ENCODE measurements at places on chromosomes 2 and 18. TPM values are rescaled to one million over a fixed set of nuclear protein-coding genes. Genes with fewer than 3 reads are reported as not detected.

- peak; percentile 37 for DNase-seq
Measured at GRCh38 chr2:220219371-220219770, 591.9 kb downstream of the SLC4A3 start.

GRCh38 chr18:50161597-50162205 is 33.2 kb downstream of the MYO5B start:
- peak; percentile 16 for DNase-seq

- peak; percentile 42 for DNase-seq
Measured at GRCh38 chr2:24304631-24305030, 55.7 kb downstream of the ITSN2 start.

DNA sequence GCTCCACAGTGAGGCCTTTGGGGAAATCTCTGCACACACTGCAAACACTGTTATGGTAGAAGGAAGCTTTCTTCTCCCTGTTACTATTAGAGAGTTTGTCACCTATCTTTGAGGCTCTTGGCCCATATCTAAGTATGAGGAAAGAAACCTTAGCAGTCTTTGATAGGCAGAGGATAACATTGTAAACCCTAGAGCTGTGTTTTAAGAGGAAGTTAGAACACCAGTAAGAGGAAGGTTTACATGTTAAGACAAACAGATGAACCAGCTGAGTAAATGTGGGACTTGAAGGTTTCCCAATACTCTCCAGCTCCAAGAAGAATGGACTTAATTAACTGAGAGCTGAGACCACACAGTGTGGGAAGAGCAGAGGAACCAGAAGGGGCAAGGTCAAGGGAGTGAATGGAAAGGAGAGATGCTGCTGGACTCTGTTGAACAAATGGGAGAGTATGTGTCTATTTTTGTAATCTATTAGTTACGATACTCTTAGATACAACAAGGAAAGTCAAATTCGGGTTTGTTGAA is 257.0 kb downstream of the DPP10 start:
- DNase-seq = no peak

- DNase-seq = no peak
Measured at GRCh38 chr2:4775668-4776067, 916.5 kb upstream of the SOX11 start.

DNA sequence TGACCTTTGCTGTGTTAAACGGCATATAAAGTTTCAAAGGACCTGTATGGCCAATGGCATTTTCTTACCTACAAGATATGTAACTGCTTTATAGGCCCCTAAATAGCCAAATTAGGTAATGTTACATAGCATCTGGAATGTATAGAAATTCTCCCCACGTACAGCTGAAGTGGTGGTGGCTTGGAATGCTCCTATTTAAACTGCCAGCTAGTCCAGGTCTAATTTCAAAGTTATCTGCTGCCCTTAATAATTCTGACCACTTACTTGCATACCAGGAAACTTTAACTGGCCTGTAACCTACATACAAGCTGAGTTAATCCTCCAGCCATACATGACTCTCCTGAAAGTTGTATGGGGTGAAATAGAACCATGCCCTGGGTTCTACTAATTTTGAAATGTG is 1.3 kb downstream of the KIAA2012 start:
- DNase-seq = no peak

- DNase-seq = no peak
Measured at GRCh38 chr2:155747531-155747930, 585.0 kb downstream of the NR4A2 start.

Gene CSRNP3
- total RNA-seq = 20.6 TPM

Gene FAM228A
- 1.3 TPM for total RNA-seq

Gene IWS1
- total RNA-seq = 55.2 TPM

DNA sequence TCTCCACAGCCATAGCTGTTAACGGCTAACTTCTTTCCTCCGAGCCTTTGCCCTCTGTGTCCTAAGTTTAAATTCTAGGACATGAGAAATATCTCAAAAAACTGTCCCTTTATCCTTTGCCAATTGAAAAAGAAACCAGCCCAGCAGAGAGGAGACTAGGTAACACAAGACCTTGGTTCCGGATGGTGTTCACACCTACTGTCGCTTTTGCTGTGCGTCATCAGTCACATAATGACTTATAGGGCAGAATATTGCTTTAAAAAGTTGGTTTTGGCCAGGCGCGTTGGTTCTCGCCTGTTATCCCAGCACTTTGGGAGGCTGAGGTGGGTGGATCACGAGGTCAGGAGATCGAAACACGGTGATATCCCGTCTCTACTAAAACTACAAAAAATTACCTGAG is 66.2 kb downstream of the SP3 start:
- DNase-seq = no peak

DNA sequence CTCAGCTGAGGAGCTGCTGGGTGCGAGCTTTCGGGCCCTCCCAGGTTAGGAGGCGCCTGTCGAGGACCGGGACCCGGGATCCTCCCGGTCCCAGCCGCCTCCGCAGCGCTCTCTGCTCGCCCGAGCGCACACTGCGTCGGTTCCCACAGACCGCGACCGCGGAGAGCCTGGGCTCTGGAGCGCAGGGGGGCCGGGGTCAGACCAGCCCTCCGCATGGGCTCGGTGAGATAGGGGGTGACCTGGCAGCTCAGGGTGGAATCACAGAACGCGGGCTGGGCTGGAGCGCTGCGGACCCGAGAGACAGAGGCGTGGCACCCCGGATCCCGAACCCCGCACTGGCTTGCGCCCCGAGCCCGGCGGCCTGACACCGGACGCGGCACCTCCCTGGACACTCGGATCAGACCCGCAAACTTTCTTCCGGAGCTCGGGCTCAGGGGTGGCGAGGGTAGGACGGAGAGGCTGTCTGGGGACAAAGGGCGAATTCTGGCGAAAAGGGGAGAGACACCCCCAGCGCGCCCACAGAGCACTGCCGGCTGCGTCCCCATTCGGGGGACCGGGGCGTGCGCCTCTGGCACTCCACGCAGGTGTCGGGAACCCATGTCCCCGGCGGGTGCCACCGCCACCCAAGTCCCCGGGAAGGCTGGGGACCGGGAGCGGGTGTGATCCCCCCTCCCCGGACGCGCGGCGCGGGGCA is 612 bp downstream of the DIPK1C start:
- DNase-seq = peak; percentile 15

- no peak for DNase-seq
Measured at GRCh38 chr2:132999421-132999820, 329.4 kb upstream of the LYPD1 start.

DNA sequence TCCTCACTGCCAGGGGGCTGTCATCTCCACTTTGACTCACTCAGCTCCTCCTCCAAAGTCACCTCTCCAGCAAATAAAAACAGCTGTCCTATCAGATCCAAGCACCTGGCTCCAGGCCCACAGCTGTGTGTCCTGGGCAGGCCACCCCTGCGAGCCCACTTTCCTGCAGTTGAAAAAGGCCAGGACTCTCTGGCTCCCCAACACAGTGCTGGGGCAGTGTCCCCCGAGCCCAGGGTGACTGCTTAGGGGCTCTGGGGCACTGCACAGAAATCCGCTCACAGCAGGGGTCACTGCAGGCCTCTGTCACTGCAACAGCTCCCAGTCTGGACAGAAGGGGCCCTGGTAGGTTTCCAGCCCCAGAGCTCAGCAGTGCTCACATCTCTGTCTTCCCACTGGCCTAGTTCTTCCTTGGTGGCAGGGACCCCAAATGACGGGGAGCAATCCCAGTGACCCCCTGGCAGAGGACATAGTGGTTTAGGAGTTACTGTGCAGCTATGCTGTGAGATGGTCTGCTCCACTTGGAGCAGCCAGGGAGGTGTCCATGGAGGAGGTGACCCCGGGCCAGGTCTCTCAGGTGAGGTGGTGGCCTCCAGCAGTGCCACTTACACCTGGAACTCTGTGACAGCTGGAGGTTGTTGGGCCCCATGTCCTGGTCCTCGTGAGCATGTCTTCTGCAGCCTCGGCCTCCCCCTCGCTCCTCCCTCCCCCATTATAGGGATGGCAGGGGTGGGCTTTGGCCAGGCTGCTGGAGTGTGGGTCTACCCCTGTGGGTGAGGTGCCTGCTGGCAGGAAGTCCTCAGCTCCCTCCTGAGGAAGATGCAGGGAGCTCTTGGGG is 35.5 kb downstream of the HS6ST1 start:
- DNase-seq = no peak

Gene ANKRD30B
- total RNA-seq = not detected

DNA sequence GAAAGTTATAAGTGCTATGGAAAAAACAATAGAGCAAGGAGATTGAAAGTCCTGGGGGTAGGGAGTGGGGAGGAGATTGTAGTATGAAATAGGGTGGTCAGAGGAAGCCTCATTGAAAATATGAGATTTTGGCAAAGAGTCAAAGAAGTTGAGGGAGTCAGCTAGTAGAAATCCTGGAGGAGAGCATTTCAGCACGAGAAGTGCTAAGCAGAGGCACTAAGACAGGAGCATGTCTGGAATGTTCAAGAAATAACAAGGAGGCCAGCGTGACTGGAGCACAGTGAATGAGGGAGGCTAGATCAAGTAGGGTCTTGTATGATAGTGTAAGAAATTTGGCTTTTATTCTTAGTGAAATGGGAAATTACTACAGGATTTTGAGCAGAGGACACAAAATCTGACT is 2.1 kb upstream of the TSPYL6 start:
- no peak for DNase-seq

DNA sequence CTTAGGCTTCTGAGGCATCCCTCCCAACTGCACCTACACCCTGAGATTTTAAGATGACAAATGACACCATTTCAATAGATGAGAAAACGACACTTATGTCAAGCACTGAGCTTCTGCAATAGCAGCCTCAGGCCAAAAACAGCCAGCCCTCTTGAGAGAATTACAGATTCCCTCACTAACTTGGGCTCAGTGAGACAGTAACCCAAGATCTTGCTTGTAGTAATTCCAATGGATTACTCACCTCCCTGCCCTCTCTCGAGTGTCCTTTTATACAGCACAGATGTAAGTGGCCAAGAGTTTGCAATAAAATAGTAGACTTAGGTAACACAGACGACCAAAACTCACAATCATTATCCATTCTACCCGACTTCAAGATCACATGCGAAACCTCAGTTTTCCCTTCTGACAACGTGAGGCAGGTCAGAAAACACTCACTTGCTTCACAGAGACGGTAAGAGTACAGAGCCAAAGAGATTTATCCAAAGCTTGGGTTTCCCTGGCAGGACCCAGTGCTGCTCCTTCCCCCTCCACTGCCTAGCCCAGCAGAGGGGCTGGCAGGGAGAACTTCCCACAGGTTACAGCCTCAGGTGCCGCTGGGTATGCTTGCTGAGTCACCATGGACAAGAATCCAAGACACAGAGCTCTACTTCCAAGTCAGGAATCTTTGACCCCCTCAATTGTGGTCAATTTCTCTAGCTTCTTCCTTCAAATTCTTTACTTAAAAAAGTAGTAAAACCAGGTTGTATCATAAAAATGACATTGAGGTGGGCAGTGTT is 181.4 kb downstream of the MYO5B start:
- no peak for DNase-seq

Gene SLC5A7
- 0.51 TPM for total RNA-seq

DNA sequence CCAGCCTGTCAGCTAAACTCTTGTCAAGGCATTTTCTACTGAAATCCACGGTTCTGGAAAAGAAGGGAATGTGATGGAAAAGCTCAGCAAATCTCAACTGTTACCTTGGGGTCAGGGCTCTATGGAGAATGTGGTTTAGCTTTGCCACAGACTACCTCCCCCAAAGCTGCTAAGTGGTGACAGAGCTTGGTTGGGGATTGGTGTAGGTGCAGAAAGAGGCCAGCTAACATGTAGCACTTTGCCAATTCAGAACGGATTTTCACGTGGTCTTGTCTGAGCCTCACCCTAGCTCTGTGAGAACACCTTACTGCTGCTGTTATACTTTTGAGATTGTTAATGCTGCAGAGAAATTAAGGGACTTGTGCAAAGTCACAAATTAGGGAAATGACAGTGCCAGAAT is 331.1 kb downstream of the RND3 start:
- no peak for DNase-seq

GRCh38 chr2:200128296-200128695 is 172.9 kb downstream of the MAIP1 start:
- peak; percentile 66 for DNase-seq

GRCh38 chr2:134739236-134739878 is 20.6 kb upstream of the TMEM163 start:
- DNase-seq = no peak

DNA sequence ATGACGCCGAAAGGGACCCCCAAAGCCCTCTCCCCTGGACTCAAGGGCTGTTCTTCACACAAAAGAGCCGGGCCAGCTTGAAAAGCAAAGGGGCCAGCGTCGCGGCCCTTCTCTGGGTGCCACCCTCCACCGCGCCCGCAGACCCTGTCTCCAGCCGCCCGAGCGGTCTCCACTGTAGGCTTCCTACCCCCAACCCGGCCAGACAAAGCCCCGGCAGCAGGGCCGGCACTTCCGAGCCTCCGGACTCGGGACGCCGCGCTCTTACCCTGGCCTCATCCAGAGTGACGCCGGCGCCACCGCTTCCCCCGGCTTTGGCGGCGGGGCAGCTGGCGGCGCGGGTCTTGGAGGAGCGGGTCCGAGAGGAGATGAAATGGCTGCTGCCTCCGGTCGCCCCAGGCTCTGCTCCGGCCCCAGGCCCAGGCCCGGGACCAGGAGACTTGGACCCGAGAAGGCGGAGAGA is 603 bp downstream of the ATAD2B start:
- peak; percentile 63 for DNase-seq

DNA sequence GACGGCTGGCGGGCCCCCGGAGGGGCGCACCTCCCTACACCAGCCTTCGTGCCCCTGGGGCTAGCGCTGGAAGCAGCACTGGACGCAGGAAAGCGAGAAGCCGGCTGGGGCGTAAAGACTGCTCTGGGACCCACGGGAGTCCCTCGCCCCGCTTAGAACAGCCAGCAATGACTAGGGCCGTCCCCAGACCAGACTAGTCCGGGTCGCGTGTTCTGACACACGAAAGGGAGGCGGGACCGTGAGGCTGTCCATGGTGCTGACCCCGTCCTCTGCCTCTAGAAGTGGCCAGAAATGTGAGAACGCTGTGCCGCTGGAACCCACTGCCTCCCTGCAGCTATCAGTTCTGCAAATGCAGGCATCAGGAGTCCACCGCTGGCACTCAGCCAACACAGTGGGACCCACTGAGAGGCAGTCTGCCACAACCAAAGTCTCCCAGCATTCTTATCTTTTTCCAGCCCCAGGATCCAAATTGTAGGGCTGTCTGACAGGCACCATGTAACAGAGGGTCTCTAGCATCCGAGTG is at the start of gene UCN:
UCN (minus strand) TSS at position 87 of the 523 bp plus-strand sequence. CDS start 550 bp downstream, outside the sequence.
- peak; percentile 77 for DNase-seq

Gene LIMS1
- total RNA-seq = 79.4 TPM

- DNase-seq = peak; percentile 22
Measured at GRCh38 chr2:238908960-238909951, 61.4 kb downstream of the TWIST2 start.

Gene CD226
- 2.1 TPM for total RNA-seq

Measured in tongue (tissue), 3 donors.